Naive thymus-derived CD4-positive, alpha-beta T cell (primary cell): ENCODE measurements at places on chromosomes 3 and 15. TPM values are rescaled to one million over a fixed set of nuclear protein-coding genes. Genes with fewer than 3 reads are reported as not detected.

FAM3D gene
- not detected for polyA plus RNA-seq

DNAH1 gene
- 0.35 TPM for polyA plus RNA-seq

LRRC49 gene
- polyA plus RNA-seq, result not detected

ARID3B gene
- 5.1 TPM for polyA plus RNA-seq

GUCA1C gene
- polyA plus RNA-seq, result not detected

RFX7 gene
- 5.0 TPM for polyA plus RNA-seq

TYRO3 gene
- polyA plus RNA-seq, result not detected

DNA sequence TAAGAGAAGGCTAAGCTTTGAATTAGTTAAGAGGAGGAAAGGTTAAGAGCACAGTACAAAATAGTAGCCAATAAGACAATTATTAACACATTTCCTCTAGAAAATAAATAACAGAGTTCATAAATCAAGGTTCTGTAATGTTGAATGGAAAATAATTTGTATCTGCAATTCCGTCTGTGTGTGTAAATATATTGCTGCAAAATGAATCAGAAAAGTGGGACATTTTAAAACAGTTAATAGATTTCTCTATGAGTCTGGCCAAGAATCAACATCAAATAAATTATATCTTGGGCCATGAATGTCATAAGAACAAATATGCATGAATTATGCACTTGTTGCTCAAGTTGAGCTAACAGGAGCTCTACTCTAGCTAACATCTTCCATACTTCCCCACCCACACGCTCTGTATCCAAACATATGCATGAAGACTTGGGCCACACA is 14.2 kb upstream of the SUCNR1 start:
- no peak for DNase-seq

GRCh38 chr3:153246806-153247205 is 84.8 kb downstream of the RAP2B start:
- no peak for DNase-seq

DNA sequence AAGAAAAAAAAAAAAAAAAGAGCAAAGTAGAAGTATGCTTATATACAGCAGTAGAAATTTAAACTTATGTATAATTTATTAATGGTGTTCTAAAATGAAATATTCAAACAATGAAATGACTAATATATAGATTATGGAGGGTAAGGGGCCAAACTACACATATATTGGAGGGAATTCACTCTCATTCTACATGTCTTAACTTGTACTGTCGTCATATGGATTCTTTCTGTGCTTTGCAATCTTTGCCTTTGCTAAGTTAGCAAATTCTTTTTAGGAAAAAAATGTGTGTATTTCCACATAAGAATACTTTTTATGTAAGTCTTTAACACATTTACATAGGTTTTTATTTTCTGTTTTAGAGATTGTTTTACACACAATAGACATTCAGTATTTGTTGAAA is 118.9 kb upstream of the MBNL1 start:
- DNase-seq, result no peak

DNA sequence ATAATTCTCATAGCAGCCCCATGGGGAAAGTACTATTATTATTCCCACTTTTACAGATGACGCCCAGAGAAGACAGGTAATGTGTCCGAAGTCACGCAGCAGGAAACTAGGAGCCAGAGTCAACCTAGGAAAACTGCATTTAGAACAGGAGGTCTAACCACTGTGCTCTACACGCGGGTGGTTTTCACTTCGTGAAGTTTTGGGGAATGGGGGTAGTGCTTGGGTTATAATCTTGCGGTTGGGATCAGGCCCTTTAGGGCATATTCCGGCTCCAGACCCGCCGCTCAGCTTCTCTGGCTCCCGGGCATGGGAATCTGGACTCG is 5.2 kb downstream of the TPM1 start:
- DNase-seq, result no peak

GRCh38 chr3:100696161-100696560 is 13.1 kb upstream of the TFG start:
- no peak for DNase-seq

DNA sequence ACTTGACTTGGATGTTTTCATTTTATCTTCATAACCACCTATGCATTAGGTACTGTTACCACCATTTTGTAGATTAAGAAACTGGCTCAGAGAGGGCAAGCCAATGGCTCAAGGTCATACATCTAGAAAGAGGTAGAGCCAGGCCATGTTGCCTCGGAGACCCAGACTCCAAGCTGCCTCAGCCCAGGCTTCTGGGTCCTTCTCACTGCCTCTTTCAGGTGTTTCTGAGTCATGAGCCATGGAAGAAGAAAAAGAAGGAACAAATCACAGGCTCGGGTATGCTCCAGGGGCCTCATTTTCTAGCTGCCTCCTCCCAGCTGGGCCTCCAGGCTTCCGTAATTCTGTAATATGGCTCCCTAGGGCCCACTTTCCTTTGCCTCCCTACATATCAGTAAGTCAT is 226.5 kb upstream of the TOPAZ1 start:
- no peak for DNase-seq

GRCh38 chr3:134753999-134754742 is 40.9 kb upstream of the EPHB1 start:
- DNase-seq, result no peak

- DNase-seq, result no peak
These were observed 67.1 kb downstream of the ATP2B2 start for GRCh38 chr3:10437995-10438901.

DNA sequence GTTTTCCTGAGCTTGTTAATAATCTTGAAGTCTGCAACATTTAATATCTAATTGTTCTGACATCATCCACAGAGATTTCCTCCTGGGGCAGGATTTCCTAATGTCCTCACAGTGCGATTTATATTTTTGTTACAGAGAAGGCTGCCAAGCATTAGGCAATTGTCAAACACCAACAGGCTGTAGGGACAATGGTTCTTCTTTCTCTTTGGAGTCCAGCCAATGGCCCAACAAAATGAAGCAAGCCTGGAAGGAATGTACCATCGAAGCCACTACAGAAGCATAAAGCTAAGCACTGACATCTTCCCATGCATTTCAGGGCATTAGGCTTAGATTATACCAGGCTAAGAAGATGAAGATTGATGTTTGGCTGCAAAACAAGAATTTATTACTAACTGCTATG is 173.0 kb upstream of the FRMD4B start:
- DNase-seq, result no peak

DNA sequence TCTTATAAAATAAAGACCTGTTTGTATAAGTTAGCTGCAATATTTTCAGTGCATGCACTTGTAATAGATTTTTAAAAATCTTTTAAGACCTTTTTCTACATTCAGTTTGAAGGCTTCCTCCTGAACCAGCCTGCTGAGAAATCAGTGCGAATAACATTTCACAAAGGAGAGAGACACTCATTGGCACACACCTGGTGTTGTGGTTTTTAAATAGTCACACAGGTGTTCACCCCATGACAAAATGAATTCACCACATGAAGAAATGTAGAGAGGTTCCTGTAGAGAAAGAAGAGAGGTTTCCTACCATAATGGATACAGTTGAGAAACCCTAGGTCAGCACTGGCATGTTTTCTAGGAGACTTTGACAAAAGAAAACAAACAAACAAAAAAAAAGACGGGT is 237.3 kb downstream of the CNTN6 start:
- DNase-seq, result no peak

DNA sequence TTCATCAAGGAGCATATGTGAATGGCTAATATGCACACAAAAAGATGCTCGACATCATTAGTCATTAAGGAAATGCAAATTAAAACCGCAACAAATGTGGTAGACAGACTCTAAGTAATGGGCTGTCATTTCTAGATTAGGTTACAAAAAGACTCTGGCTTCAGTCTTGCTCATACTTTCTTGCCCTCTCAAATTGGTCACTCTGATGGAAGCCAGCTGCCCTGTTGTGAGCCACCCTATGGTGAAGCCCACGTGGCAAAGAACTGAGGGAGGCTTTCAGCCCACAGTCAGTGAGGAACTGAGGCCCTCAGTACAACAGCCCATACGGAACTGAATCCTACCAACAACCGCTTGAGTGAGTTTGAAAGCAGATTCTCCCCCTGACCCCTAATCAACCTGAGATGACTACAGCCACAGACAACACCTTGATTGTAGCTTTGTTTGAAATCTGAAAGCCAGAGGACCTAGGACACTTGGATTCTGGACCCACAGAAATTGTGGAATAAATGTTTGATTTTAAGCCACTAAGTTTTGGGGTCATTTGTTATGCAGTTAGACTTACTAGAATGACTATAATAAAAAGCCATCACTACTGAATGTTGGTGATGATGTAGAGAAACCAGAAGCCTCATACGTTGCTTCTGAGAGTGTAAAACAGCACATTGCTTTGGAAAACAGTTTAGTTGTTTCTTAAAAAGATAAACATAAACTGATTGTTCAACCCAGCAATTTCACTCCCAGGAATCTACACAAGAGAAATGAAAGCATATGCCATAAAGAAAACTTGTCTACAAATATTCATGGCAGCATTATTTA is 45.7 kb downstream of the EHHADH start:
- DNase-seq, result no peak

GRCh38 chr15:39431376-39431775 is 149.5 kb upstream of the THBS1 start:
- DNase-seq, result no peak

GRCh38 chr3:128863560-128863959 is 15.9 kb upstream of the ACAD9 start:
- DNase-seq, result no peak

DNA sequence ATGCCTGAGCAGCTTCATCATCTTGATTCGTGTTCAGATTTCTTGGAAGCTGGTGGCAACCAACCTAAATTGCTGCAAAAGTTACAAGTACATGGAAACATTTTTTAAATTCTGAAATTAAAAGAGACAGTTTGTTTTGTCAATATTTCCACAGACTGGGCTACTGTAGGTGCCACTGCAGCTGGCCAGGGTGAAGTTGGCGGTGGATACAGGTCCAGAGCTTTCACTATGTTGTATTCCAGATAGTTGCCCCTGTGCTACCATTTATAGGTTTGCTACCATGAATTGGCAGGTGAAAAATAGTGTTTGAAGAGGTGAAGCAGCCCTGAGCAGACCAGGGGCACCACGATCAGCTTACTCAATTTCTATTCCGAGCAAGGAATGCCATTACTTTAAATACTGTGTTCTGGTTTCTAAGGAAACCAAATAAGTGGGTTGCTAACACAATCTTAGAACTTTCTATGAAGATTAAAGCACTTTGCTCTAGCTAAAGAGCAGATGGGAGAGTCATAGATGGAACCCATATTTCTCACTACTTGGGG is 21.2 kb upstream of the SHC4 start:
- no peak for DNase-seq

DNA sequence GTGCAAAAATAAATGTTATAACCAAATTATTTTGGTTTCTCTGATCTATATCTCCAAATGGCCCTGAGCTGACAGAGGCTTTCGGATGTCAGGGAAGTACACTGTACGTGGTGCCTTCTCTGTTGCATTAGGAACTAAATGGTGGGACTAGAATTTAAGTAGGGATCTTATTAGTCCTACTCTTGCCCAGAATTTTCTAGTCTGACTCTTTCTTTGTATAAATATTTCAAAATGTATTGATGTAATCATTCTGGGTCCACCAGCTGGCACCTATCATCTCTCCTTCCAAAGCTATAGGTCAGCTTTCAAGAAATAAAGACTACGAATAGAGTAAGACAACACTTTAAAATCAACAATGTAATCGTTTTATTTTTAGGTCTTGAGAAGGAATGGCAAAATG is 22.3 kb upstream of the MLF1 start:
- DNase-seq, result no peak

DNA sequence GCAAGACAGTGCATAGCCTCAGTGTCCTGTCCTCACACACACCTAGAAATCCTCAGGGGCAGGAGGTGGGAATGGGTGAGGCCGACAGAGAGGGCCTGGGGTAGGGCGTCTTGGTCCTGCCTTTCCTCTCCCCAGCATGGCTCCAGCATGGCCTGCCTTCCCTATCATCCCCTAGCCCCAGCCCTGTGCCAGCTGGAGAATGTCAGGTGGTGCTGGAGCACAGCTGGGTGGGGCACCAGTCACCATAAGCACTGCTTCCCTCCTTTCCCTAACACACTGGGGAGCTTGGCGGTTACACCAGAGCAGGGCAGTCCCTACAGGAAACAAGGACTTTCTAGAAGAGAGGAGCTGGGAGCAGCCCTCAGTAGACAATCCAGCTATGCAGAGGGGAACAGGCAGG is 236.8 kb downstream of the KLF13 start:
- no peak for DNase-seq
